ENCODE measurements at places on chromosomes 7 and 10.

DNA sequence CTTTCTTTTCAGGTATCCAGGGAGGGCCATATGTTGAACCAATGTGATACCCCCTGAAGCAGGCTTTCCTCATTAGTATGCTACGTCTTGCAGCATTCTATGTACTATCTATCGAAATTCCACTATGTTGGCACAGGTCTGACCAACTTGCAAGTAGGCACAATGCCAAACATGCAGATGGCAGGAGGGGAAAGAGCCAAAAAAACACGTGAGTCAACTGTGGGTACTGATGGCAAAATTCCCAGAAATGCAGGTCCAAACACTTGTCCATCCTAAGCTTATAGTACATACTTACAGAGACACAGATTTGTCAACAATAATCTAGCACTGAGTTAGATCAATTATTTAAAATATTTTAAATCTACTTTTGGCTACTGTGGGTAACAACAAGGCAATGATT is 394.9 kb downstream of the DGKB start:
- no peak for DNase-seq

DNA sequence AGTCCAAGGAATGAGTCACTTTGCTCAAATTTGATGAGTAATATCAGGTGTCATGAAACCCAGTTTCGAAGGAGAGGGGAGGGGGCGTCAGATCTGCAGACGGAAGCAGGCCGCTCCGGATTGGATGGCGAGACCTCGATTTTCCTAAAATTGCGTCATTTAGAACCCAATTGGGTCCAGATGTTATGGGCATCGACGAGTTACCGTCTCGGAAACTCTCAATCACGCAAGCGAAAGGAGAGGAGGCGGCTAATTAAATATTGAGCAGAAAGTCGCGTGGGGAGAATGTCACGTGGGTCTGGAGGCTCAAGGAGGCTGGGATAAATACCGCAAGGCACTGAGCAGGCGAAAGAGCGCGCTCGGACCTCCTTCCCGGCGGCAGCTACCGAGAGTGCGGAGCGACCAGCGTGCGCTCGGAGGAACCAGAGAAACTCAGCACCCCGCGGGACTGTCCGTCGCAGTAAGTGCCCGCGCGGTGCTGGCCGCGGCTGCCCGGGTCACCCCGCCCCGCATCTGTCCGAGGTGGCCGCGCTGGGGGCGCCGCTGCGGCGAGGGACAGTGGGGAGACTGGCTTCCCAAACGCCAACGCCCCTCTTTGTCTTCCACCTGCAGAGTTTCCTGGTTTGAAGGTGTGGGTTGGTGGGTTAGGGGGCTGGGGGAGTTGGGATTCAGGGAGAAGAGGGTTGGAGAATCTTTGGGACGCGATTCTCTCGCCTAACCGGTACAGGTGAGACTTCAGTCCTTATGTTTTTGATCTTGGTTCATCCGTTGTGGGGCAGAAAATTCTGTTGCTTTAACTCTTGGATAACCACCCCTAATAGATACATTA is at the start of gene TAC1:
Gene TAC1 (plus strand): TSS at position 351 of the 829 bp plus-strand sequence. CDS start 527 bp downstream, outside the sequence.
- no peak for DNase-seq

DNA sequence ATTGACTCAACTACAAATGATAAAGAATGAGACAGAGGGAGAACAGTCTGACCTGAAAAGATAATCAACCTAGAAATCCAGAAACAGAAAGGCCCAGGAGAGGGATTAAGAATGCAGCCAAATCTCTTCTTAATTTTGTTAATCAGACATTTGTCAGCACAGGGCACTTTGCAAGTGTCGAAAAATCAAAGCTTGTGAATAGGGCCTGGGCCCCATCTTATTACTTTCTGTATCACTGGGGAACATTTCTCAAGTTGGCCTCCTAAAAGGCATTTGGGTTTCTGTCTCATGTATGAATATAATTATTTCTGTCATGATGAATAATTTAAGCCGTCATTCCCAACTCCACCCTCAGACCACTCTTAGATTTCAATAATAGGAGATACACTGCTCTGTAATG is 308.4 kb upstream of the PRKCQ start:
- no peak for DNase-seq

DNA sequence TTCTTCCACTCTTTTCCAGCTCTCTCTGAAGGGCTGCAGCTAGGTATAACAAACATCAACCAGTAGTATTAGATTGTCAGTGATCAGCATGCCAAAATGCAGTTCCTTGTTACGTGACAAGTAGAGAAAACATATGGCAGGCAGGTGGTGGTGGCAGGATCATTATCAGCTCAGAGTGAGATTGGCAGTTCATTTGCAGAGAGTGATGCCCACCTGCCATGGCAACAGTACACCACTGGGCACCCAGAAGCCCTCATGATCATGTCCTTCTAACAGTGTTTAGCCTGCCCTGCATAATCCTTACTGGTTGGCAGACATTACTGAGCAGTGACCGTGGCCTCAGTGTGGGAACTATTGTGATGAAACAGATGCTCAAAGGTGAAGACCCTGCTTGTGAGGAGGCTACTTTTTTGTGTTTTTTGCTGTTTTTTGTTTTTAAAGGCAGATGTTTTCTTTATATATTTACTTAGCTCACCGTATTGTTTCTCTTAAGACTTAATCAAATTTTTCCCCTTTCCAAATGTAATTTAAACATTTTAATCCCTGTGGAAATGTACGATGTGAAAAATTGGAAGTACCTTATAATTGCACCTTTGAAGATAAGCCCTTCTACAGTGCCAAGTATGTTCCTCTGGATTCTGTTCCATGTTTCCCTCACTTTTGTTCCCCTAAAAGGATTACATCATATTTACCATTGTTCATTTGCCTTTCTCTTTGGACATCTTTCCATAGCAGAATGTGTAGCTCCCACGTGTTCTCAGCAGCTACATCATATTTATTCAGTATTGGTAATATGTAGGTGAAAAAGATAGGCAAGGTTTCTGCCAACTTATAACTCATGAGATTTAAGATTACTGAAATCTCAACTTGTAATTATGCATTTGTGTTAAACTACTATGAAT is 179.6 kb downstream of the SND1 start:
- no peak for DNase-seq

GRCh38 chr7:143452495-143452894 is 9.2 kb downstream of the TAS2R60 start:
- no peak for DNase-seq

- DNase-seq, result no peak
Observed at GRCh38 chr10:33120700-33121099, 162.7 kb upstream of the ITGB1 start.

Measured in GM18507 (cell line).